A549 treated with ZK216348 at 1 μM for 4 hours (cell line): ENCODE measurements at places on chromosomes 4 and X. TPM values are rescaled to one million over a fixed set of nuclear protein-coding genes. Genes with fewer than 3 reads are reported as not detected.

CT47C1 gene
- not detected in 5 replicates for total RNA-seq

MECP2 gene
- total RNA-seq: 14.2 to 23.1 TPM (median 18.0 TPM) in 5 replicates

DGAT2L6 gene
- not detected in 5 replicates for total RNA-seq

HSFX3 gene
- not detected in 5 replicates for total RNA-seq

COL25A1 gene
- total RNA-seq: not detected in 5 replicates

PLAC1 gene
- 0.41 to 1.00 TPM (median 0.71 TPM) in 5 replicates for total RNA-seq

NKX6-1 gene
- total RNA-seq: 0.20 to 0.69 TPM (median 0.48 TPM) in 5 replicates

NHS gene
- total RNA-seq: 2.3 to 4.3 TPM (median 2.9 TPM) in 5 replicates

LGI2 gene
- total RNA-seq: 0.06 to 0.38 TPM (median 0.22 TPM) in 5 replicates

GABRG1 gene
- total RNA-seq: not detected in 5 replicates

MND1 gene
- 12.3 to 21.1 TPM (median 12.8 TPM) in 5 replicates for total RNA-seq

NLGN3 gene
- 0.94 to 1.4 TPM (median 1.2 TPM) in 5 replicates for total RNA-seq

UGT2A1 gene
- not detected in 5 replicates for total RNA-seq

XKRX gene
- 0.12 to 0.72 TPM (median 0.45 TPM) in 5 replicates for total RNA-seq

ARR3 gene
- not detected in 5 replicates for total RNA-seq

RTL9 gene
- total RNA-seq: 0.05 to 0.36 TPM (median 0.09 TPM) in 5 replicates

SH3D19 gene
- total RNA-seq: 19.4 to 25.8 TPM (median 24.6 TPM) in 5 replicates

TCEAL6 gene
- total RNA-seq: not detected in 5 replicates

SPP1 gene
- 132 to 218 TPM (median 161 TPM) in 5 replicates for total RNA-seq

DMD gene
- total RNA-seq: not detected in 5 replicates

LARP7 gene
- total RNA-seq: 26.7 to 55.5 TPM (median 27.7 TPM) in 5 replicates

PABPC5 gene
- total RNA-seq: not detected in 5 replicates

TRAM1L1 gene
- 0.18 to 0.66 TPM (median 0.56 TPM) in 5 replicates for total RNA-seq

SATL1 gene
- not detected in 5 replicates for total RNA-seq

ARMCX1 gene
- total RNA-seq: 0.22 to 0.51 TPM (median 0.41 TPM) in 5 replicates

PPP3CA gene
- 22.4 to 37.1 TPM (median 27.7 TPM) in 5 replicates for total RNA-seq

ZAR1 gene
- 0.13 to 0.17 TPM in 2 of 5 replicates, not detected in the others for total RNA-seq

TRAPPC2 gene
- total RNA-seq: 6.6 to 10.1 TPM (median 8.1 TPM) in 5 replicates

DCHS2 gene
- total RNA-seq: 0.04 TPM in 1 of 5 replicates, not detected in the others

XAGE2 gene
- not detected in 5 replicates for total RNA-seq

HHIP gene
- total RNA-seq: 0.72 to 1.6 TPM (median 1.3 TPM) in 5 replicates

CWH43 gene
- not detected in 5 replicates for total RNA-seq

USP46 gene
- 4.9 to 8.4 TPM (median 7.7 TPM) in 5 replicates for total RNA-seq

CENPVL2 gene
- total RNA-seq: not detected in 5 replicates

CT45A1 gene
- not detected in 5 replicates for total RNA-seq

BEND2 gene
- total RNA-seq: not detected in 5 replicates

SORBS2 gene
- 0.27 to 0.97 TPM (median 0.69 TPM) in 4 of 5 replicates, not detected in the other for total RNA-seq

TKTL1 gene
- total RNA-seq: not detected in 5 replicates

TAF7L gene
- 0.11 TPM in 2 of 5 replicates, not detected in the others for total RNA-seq

PTPN13 gene
- 3.4 to 5.2 TPM (median 4.2 TPM) in 5 replicates for total RNA-seq
